ENCODE measurements at places on chromosomes 1 and 21. TPM values are rescaled to one million over a fixed set of nuclear protein-coding genes. Genes with fewer than 3 reads are reported as not detected.

- no peak overlapping the region for H3K4me3 ChIP-seq
- H3K27ac ChIP-seq: no peak overlapping the region
- no peaks in the 10 kb centered on the region for H3K4me1 ChIP-seq
- H3K36me3 ChIP-seq: no peaks in the 10 kb centered on the region
- H3K27me3 ChIP-seq: no peaks in the 10 kb centered on the region
These were observed 58.8 kb upstream of the ERRFI1 start for GRCh38 chr1:8084913-8085312.

DNA sequence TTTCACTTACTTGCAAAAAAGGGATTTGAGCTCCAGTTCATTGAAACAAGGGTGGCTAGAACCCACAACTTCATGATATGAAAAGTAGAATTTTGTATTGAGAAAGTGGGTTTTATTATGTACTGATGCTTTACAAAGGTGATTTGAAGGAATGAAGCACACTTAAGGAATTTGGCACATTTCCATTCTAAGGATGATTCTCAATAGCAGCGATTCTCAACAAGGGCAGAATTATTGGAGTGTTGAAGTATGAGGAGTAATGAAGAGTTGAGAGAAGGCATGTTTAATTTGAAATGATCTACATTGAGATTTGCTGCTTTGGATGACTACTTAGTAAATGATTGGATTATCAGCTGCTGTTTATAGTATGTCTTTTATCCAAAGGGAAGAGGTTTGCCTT lies 54.7 kb downstream of the FNBP1L start:
- no peak overlapping the region for H3K4me3 ChIP-seq
- H3K4me1 ChIP-seq: no peaks in the 10 kb centered on the region
- no peaks in the 10 kb centered on the region for H3K27me3 ChIP-seq
- no peak overlapping the region for H3K27ac ChIP-seq
- H3K36me3 ChIP-seq: no peaks in the 10 kb centered on the region
- DNase-seq: no peak

The KRTAP13-3 gene
- not detected for total RNA-seq

DNA sequence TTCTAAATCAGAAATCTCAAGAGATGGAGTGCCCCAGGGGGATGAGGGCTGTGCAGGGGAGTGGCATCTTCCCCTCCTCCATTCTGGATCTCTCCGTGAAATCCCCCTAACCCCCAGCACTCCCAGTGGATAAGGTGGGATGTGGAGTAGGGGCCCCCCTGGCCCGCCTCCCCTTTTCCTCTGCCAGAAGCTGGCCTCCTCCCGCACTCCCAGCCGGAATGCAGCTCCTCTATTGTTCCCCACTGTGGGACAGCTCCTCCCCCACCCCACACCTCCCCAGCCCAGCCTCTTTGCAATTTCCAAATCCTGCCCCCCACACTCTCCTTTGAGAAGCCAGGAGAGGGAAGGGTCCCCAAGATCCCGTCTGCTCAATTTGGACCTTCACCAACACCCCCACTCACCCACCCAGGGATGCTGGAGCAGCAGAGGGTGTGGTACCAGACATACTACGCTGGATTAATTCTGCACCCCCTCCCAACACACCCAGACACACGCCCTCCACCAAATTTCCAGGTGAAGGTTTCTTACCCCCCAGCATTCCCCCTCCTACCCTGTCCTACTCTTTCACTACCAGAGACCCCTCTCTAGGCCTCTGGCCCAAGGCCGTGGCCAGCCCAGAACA lies 1.9 kb downstream of the MEX3A start:
- H3K27me3 ChIP-seq: no peaks in the 10 kb centered on the region
- no peak for DNase-seq
- H3K36me3 ChIP-seq: no peaks in the 10 kb centered on the region
- no peak overlapping the region for H3K27ac ChIP-seq

The RASSF5 gene
- 5.3 TPM for total RNA-seq

DNA sequence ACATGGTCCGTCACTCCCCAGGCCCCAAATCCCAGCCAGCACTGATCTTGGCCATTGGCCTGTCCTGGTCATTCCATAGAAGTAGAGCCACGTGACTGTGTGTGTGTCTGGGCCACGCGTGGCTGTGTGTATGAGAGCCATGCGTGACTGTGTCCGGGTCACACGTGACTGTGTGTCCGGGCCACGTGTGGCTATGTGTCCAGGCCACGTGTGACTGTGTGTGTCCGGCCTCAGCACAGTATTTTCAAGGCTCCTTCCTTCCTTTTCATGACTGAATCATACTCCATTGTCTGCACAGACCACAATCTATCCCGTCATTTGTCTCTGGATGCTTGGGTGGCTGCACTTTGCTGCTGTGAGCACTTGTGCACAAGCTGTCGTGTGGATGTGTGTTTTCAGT lies 67.4 kb downstream of the SKI start:
- DNase-seq: no peak
- no peak overlapping the region for H3K27ac ChIP-seq
- no peaks in the 10 kb centered on the region for H3K27me3 ChIP-seq
- H3K36me3 ChIP-seq: no peaks in the 10 kb centered on the region

DNA sequence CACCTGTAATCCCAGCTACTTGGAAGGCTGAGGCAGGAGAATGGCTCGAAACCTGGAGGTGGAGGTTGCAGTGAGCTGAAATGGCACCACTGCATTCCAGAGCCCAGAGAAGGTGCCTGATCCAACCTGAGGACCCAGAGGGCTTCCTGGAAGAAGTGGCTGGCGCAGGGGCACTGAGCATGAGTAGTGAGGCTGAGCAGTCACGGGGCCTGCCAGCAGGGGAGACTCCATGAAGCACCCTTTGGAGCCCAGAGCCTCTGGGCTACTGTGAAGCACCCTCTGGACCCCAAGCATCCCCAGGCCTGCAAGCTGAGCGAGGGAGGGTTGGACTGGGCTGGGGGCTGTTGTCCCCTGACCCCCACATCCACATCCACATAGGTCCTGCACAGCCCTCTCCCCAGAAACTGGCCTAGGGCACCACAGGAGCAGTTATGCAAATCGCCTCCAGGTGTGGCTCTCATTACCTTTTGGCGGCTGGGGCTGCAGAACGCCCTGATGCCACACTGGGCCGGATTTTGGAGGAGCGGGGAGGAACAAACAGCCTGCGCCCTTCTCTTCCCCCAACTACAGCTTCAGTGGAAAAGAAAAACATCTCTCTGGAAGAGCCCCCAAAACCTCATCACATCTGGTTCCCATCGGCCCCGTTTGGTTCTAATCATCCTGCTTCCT lies 78.2 kb upstream of the TARDBP start:
- H3K27me3 ChIP-seq: no peaks in the 10 kb centered on the region
- H3K4me1 ChIP-seq: no peaks in the 10 kb centered on the region
- no peak overlapping the region for H3K27ac ChIP-seq
- no peak overlapping the region for H3K4me3 ChIP-seq

The WDR64 gene
- not detected for total RNA-seq

DNA sequence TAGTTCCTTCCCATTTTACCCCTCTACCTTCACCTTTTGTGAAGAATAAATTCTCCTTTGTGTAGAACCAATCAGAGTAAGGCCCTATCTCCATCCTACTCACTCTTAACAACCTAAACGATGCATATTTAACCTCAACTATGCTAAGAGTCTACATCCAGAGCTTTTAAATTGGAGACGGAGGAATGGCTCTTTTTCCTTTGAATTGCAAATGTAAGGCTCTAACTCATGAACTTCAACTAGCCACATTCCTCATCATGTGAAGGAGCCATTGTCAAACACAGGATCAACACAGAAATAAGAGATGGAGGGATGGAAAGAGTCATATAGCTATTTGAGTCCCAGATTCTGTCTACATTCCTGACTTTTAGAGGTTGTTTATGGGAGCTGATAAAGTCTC lies 18.2 kb downstream of the DEPDC1 start:
- no peak for DNase-seq
- H3K4me3 ChIP-seq: no peak overlapping the region
- H3K4me1 ChIP-seq: no peaks in the 10 kb centered on the region
- H3K27ac ChIP-seq: no peak overlapping the region

DNA sequence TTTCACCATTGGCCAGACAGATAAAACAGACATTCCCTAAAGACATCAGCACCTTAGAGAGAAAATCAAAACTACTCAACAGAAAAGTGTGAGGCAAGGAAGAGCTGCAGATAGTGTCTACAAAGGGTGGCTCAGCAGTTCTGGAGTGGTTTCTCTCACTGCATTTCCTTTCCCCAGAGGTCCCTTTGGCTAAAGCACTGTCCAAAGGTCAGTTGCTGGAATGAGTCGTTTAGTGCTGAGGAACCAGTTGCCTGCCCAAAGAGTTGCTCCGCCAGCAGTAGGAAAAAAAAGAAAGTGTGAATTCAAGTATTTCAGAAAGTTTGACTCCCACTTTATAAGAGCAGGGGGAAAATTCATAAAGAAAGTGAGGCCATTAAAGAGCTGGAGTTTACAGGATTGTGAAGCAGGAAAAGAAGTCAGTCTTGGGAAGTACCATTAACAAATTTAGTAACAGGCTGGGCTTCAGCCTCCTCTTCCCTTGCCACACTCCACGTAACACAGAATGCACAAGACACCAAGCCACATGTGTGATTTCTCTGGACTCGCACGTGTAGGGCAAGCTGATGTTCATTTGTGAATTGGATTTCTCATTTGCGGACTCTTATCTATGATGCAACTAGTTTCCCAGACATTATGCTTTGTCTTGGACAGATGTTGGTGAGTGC lies 122.2 kb downstream of the RUNX1 start:
- H3K27ac ChIP-seq: no peak overlapping the region
- DNase-seq: no peak

The SH2D1B gene
- not detected for total RNA-seq

DNA sequence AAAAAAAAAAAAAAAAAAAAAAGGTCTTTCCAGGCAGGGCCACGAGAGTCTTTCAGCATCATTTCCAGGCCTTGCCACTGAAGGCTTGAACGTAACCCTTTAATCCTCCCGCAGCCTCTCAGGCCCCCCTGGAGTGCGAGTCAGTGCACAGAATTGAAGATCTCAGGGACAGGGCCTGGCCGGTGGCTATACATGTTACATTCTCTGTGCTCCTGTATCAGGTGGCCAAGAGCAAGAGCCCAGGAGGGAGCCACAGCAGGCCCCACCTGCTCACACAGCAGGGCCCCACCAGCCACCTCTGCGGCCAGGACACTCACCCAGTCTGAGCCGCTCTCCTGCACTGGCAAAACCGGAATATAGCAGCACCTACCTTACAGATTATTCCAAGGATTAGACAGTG lies 34.1 kb upstream of the SLC25A33 start:
- no peaks in the 10 kb centered on the region for H3K4me1 ChIP-seq
- no peak overlapping the region for H3K4me3 ChIP-seq
- H3K27ac ChIP-seq: no peak overlapping the region
- no peaks in the 10 kb centered on the region for H3K27me3 ChIP-seq

The ANXA9 gene
- total RNA-seq: not detected

DNA sequence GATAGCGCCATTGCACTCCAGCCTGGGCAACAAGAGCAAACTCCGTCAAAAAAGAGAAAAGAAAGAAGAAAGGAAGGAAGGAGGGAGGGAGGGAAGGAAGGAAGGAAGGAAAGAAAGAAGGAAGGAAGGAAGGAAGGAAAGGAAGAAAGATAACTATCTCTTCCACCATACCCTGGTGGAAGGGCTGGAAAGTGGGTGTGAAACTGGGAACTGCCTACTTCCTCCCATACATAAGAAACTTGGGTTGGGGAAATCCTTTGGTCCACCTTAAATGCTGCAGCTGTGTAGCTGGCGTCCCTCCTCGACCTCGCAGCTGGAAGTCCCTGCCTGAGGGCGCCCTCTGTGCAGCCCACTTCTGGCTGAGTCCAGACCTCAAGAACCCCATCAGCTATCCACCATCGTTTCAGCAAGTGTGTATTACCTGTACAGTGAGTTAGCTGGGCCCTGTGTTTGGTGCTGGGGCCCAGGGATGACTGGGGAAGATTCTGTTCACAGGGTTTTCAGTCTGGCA lies 4.6 kb upstream of the FAM167B start:
- H3K27ac ChIP-seq: peak overlapping the region; percentile 81
- H3K36me3 ChIP-seq: no peaks in the 10 kb centered on the region
- no peaks in the 10 kb centered on the region for H3K27me3 ChIP-seq
- peak; percentile 67 for DNase-seq

DNA sequence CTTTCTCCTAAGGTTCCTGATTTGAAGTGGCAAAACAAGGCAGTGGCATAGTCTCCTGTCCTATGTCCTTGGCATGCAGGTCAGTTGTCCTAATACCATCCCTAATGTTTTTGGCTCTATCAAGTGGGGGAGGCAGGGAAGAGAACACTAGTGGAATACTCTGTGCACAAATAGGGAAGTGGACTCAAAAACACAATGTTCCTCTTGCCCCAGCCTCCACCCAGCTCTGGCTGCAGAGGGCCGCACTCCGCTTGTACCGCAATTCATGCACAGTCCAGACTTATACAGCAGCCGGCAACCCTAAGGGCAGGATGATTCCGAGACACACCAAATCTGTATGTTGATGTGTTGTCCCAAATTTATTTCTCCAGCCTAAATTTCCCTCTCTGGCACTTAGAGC lies 14.5 kb downstream of the PLEKHO1 start:
- H3K4me1 ChIP-seq: peaks cover 72% of the 10 kb centered on the region
- H3K27me3 ChIP-seq: no peaks in the 10 kb centered on the region
- peak overlapping the region; percentile 98 for H3K27ac ChIP-seq

DNA sequence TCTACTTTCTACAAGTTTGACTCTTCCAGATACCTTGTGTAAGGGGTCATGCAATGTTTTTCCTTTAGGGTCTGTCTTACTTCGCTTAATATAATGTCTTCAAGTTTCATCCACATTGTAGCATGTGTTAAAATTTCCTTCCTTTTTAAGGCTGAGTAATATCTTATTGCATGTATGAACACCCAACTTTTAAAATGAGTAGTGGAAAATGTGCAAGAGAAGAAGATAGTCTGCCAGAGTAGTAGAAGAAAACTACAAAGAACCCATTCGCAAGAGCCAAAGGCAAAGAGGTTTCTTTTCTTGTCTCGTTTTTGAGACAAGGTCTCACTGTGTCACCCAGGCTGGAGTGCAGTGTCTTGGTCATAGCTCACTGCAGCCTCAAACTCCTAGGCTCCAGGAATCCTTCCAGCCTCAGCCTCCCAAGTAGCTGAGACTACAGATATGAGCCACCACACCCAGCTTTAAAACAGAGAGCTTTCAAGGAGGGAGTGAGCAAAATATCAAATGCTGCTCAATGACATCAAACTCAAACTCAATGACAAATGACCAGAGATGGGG lies 9.4 kb downstream of the IL23R start:
- no peak for DNase-seq
- H3K4me1 ChIP-seq: no peaks in the 10 kb centered on the region
- H3K27ac ChIP-seq: no peak overlapping the region
- H3K36me3 ChIP-seq: no peaks in the 10 kb centered on the region
- H3K4me3 ChIP-seq: no peak overlapping the region

The APOBEC4 gene
- not detected for total RNA-seq

The HES3 gene
- not detected for total RNA-seq

All from sigmoid colon (tissue), 7 donors.